SJCRH30 (cell line): ENCODE measurements at places on chromosomes 5 and 9.

DNA sequence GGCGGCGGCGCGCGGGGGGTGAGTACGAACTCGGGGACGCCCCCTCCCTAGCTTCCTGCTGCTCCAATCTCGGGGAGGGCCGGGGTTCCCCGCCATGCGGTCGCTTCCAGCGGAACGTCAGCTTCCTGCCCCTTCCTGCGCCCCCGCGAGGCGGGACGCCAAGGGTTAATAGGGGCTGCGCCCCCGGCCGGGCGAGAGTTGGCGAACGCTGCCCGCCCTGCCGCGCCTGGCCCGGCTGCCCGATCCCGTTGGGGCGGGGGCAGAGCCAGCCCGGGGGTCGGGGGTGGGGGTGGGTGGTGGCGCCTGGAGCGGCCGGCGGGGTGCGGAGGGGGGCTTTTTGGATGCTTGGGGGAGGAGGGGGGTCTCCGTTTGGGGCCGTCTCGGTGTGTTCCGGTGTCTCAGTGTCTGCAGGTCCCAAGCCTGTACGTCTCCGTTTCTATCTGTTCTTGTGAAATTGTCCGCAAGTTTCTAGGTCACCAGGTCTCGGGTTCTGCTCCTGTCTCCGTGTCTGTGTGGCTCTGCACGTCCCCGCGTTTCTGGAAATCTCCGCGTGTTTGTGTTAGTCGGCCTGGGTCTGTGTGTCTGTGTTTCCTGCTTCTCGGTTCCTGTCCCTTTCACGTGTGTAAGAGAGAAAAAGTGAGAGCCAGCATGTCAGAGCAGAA, 789 bp downstream of the COL27A1 start:
- no peak overlapping the region; the same call in 1 of the 2 replicates for H3K27ac ChIP-seq
- H3K4me3 ChIP-seq, result peak overlapping the region; percentile 78
- peak; percentile 42 for DNase-seq
- peaks cover 4% of the 10 kb centered on the region; the same call in 1 of the 2 replicates for H3K27me3 ChIP-seq
- H3K4me1 ChIP-seq, result no peaks in the 10 kb centered on the region

DNA sequence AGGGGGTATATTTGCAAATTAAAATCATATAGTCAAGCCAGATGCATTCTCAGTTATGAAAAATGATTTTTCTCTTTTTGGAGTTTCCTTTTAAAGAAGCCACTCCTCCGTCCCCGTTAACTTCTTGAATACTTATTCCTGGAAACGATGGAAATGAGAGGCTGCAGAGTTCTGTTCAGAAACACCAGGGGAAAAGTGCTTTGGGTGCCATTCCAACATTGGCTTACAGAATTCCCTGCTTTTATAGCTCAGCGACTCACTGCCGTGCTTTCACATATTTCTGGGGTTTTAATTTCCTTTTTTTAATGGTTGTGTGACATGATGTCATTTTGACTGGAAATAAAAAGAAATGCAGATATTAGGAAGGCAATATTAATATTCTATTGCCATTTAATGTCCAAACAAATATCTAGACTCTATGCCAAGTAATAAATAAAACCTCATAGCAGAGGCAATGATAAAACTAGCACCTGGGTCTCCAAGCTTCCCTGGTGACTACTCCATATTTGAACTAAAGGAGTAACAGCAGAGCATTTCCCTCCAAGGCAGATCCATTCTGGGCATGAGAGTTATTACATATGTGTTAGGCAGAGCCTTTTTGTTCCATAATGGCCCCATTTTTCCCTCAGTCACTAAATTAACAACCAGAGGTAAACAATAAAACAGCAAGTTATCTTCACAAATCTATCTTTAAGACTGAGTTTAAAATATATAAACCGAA, 363.4 kb downstream of the EBF1 start:
- H3K4me1 ChIP-seq, result peaks cover 9% of the 10 kb centered on the region; the same call in 1 of the 2 replicates
- no peaks in the 10 kb centered on the region for H3K27me3 ChIP-seq
- no peak overlapping the region for H3K4me3 ChIP-seq

DNA sequence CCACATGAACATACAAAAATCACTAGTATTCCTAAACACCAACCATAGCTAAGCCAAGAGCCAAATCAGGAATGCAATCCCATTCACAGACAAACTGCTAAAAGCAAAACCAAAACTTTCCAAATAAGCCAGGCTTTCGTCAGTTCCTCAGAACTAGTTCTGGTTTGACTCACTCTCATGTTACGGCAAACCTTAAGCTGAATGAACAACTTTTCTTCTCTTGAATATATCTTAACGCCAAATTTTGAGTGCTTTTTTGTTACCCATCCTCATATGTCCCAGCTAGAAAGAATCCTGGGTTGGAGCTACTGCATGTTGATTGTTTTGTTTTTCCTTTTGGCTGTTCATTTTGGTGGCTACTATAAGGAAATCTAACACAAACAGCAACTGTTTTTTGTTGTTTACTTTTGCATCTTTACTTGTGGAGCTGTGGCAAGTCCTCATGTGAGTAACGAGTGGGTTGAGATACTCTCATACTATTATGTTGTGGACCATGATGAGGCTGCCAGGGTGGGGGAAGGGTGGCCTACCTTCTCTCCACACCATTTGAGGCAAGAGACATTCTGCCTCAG, at the start of gene PDCD1LG2:
PDCD1LG2 (plus strand) TSS at position 172 of the 572 bp plus-strand sequence. CDS start 12,016 bp downstream, outside the sequence.
- peaks cover 24% of the 10 kb centered on the region for H3K4me1 ChIP-seq
- H3K27ac ChIP-seq, result peak within 1 kb of the TSS; percentile 71
- H3K4me3 ChIP-seq, result no peak within 1 kb of the TSS

GRCh38 chr5:146645342-146645741, 129.4 kb upstream of the GPR151 start:
- H3K4me1 ChIP-seq, result no peaks in the 10 kb centered on the region
- peaks cover 10% of the 10 kb centered on the region; the same call in 1 of the 2 replicates for H3K27me3 ChIP-seq
- no peaks in the 10 kb centered on the region for H3K36me3 ChIP-seq
- no peak overlapping the region for H3K27ac ChIP-seq
- DNase-seq, result peak; percentile 25

GRCh38 chr9:34086864-34087263, 38.2 kb upstream of the UBAP2 start:
- no peak for DNase-seq
- H3K27ac ChIP-seq, result no peak overlapping the region
- H3K4me1 ChIP-seq, result no peaks in the 10 kb centered on the region
- peaks cover 45% of the 10 kb centered on the region for H3K36me3 ChIP-seq

DNA sequence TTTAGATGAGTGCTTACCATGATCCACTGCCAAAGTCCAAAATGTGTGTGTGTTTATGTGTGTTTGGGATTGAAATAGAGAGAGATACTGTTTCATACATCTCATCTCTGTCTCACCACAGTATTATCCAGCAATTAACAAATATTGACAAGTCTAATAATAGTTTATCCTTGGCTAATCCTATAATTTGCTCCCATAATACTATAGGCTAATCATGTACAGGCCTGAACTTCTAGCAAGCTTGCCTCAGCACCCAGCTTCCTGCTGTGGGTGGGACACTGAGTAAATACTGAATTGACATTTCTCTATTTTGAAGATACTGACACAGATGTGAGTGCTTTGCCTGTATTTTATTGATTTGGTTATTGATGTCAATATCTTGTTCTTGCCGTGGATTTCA, 35.3 kb upstream of the KCNV2 start:
- DNase-seq, result no peak
- no peak overlapping the region for H3K27ac ChIP-seq

- H3K36me3 ChIP-seq, result no peaks in the 10 kb centered on the region
- H3K27ac ChIP-seq, result no peak overlapping the region
- no peak for DNase-seq
These were observed 225.8 kb downstream of the MLLT3 start for GRCh38 chr9:20396509-20396908.

DNA sequence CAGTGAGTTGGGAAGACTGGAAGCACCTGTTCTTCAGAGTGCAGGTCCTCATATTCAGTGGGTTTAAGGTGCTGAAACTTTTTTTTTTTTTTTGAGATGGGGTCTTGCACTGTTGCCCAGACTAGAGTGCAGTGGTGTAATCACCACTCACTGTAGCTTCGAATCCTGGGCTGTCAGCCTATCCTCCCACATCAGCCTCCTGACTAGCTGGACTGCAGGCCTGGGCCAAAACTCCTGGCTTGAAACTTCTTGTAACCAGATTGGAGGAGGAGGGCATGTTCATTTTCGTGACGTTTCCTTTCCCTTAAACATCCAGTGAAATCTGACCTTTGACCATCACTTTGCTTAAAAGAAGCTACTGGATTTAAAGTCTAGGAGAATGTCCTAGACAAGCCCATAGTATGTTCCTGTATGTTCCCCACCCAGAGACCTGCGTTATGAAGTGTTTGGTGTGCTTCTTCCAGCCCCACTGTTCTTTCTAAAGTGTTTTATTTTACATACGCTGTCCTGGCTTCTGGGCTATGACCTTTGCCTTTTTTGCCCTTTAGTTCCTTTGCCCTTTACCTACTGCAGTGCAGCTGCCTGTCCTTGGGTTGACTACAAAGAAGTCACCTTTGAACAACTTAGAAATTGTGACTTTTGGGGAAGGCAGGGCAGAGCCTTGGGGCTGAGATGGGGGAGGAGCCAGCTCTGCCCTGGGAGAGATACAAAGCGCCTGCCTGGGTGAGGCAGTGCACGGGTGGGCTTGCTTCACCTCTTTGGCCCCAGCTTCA, 18.4 kb downstream of the TENT4A start:
- no peak for DNase-seq
- H3K4me1 ChIP-seq, result peaks cover 4% of the 10 kb centered on the region; the same call in 1 of the 2 replicates
- H3K27me3 ChIP-seq, result no peaks in the 10 kb centered on the region

DNA sequence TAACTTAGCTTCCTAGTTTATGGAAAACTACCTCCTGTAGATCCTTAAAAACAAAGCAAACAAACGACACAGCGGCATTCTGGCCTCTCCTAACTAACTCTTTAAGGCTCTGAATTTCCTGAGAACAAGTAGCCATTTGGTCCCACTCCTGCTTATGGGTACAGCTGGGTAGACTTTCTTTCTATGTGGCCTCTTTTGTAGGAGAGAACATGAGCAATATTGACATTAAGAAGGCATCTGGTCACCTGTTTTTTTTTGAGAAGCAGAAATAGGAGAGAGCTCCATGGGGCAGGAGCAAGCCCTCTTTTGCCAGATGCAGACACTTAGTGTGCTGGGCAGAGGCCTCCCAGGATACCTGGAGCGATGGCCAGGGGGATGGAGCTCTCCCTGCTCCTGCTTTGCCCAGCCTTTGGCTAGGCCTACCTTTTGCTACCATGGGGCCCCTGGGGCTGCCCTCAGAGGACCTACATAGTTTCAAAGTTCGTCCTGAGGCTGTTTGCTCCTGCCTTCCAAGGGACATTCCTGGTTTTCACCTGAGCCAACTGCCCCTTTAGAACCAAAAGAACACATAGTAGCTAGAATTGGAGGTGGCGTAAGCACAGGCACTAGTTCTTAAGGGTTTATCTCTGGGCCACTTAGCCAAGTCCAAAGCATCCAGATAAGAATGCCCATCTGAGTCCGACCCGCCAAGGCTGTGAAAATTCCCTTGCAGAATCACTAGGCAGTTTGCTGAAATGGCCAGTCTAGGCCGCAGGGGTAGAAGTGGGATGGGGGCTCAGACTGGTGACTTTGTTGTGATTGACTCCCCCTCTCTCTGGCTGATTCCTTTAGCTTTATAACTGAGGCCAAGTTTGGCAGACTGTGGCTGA, 2.4 kb upstream of the STC2 start:
- H3K27me3 ChIP-seq, result no peaks in the 10 kb centered on the region
- peaks cover 21% of the 10 kb centered on the region for H3K36me3 ChIP-seq
- DNase-seq, result no peak
- H3K4me3 ChIP-seq, result peak overlapping the region; percentile 86

DNA sequence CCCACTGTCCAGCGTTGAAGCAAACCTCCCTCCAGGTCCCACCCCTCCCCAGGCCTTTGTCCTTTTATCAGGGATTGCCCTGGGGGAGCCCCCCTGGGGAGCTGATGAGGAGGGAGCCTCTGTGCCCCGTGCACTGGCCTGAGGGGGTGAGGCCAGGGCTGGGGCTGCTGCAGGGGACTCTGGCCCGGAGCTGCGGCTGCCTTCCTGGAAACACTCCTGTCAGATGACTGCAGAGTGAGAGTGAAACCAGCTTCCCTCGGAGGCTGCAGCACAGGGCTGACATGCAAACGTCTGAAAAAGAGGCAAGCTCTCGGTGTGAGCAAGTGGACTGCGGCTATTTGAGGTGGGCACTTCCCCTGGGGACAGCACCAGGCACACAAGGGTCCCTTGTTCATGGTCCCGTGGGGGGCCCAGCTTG, 4.6 kb upstream of the TRAF2 start:
- DNase-seq, result peak; percentile 40
- H3K36me3 ChIP-seq, result no peaks in the 10 kb centered on the region
- H3K4me1 ChIP-seq, result peaks cover 8% of the 10 kb centered on the region; the same call in 1 of the 2 replicates

- H3K4me1 ChIP-seq, result peaks cover 12% of the 10 kb centered on the region
- H3K27ac ChIP-seq, result peak within 1 kb of the TSS; percentile 79
- H3K36me3 ChIP-seq, result no peaks in the 10 kb centered on the region
- H3K4me3 ChIP-seq, result peak within 1 kb of the TSS; percentile 80
- peak; percentile 79 for DNase-seq
These were observed at the start of gene OCLN for GRCh38 chr5:69492391-69492922. Gene OCLN, plus strand, starts transcription at chr5:69492790. Its CDS starts 11,455 bp downstream, at chr5:69504245.

- no peaks in the 10 kb centered on the region for H3K4me1 ChIP-seq
- H3K27ac ChIP-seq, result no peak overlapping the region
- no peak overlapping the region for H3K4me3 ChIP-seq
- no peaks in the 10 kb centered on the region for H3K27me3 ChIP-seq
- DNase-seq, result no peak
These were observed 106.9 kb downstream of the SPOCK1 start for GRCh38 chr5:137392261-137392660.

DNA sequence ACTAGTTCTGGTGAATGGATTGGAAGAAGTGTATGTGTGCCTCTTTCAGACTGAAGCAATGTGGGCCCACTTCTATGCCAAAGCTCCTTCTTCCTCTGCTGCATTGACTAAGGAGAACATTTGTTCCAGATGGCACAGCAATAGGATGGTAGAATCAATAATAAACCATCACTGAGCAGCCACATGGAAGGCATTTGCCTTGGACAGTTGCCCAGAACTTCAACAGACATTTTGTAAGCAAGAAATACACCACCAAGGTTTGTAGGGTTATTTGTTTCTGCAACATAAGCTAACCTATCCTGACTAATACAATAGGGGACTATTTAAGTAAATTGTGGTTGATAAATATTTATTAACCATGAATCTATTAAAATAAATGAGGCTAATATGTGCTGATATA, 37.7 kb upstream of the CSNK1G3 start:
- H3K27me3 ChIP-seq, result no peaks in the 10 kb centered on the region
- no peak for DNase-seq
- no peaks in the 10 kb centered on the region for H3K4me1 ChIP-seq
- no peak overlapping the region for H3K27ac ChIP-seq
- no peak overlapping the region for H3K4me3 ChIP-seq

DNA sequence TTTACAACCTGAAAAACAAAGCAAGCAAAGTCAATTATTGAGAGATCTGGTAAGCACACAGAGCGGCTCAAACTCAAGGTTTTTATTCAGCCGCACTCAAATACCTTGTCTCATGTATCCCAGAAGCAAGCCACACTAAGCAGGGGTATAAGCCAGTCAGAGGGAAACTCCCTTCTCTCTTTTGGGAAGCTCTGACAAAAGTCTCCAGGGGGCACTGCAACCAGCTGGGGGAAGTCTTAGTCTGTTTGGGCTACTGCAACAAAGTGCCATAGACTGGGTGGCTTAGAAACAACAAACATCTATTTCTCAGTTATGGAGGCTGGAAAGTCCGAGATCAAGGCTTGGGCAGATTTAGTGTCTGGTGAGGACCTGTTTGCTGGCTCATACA, 246.0 kb downstream of the ENC1 start:
- no peaks in the 10 kb centered on the region for H3K27me3 ChIP-seq
- H3K4me3 ChIP-seq, result no peak overlapping the region
- peaks cover 49% of the 10 kb centered on the region for H3K4me1 ChIP-seq
- H3K27ac ChIP-seq, result peak overlapping the region; percentile 2; the same call in 1 of the 2 replicates
- DNase-seq, result no peak
- H3K36me3 ChIP-seq, result no peaks in the 10 kb centered on the region
